Stimulated activated CD4-positive, alpha-beta T cell treated with anti-CD3 and anti-CD28 coated beads, Interleukin-2, amount 100 ng/mL, for 4 hours (primary cell): ENCODE measurements at places on chromosomes 2 and 18.

DNA sequence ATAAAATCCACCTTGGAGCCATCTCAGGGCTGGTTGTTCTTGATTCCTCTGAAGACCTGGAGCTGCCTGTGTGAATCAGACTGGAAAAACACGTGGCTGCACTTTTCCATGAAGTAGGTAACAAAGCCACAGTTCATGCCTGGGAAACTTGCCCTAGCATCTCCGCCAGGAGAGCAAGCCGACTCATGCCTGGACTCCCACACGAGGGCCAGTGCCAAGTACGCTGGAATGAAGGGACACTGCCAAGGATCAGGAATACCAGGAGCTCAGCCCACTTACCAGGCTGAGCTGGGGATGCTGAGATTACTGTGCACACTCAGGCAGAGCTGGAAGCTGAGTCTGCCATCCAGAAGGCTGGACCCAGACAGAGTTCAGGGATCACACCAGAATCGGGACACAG, 10.9 kb upstream of the FHL2 start:
- no peak for DNase-seq

GRCh38 chr18:62610701-62611411, 88.0 kb downstream of the ZCCHC2 start:
- no peak for DNase-seq

DNA sequence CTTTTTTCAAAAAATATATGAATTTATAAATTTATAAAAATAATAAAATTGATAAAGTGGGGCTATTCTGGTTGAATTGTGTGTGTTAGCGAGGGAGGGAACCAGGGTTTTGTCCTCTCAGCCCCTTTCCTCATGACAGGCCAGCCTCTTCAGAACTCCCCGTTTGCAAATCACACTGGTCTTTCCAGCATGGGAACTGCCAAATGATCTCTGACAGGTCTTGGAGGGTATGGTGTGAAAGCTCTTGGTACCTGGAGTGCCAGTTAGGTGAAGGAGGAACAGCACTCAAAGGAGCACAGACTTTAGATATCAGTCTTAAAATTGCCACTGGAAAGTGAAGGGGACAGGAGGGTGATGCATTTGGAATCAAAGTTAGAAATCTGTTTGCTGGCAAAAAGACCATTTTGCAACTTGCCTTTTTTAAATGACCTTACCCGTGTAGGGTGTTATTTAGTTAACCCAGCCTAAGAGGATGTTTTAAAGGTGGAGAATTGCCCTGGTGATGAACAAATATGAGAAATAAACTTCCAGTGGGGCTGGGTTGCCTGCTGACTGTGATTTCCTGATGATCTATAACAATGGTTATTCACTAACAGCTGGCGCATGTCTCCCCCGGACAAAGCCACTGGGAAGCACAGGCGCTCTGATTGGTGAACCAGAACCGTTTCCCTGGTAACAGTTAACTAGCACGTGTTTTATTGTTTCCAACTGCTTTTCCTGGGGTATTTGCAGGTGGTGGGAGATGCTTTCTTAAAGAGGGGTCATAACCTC, 85.3 kb upstream of the EFEMP1 start:
- DNase-seq, result no peak

GRCh38 chr2:85282914-85283313, 44.9 kb downstream of the TGOLN2 start:
- DNase-seq, result no peak

GRCh38 chr2:29113891-29114321, 1.3 kb upstream of the CLIP4 start:
- DNase-seq, result no peak

GRCh38 chr2:212330263-212330662, 208.3 kb downstream of the ERBB4 start:
- DNase-seq, result no peak

GRCh38 chr2:10267551-10268465, 34.9 kb upstream of the HPCAL1 start:
- DNase-seq, result no peak

DNA sequence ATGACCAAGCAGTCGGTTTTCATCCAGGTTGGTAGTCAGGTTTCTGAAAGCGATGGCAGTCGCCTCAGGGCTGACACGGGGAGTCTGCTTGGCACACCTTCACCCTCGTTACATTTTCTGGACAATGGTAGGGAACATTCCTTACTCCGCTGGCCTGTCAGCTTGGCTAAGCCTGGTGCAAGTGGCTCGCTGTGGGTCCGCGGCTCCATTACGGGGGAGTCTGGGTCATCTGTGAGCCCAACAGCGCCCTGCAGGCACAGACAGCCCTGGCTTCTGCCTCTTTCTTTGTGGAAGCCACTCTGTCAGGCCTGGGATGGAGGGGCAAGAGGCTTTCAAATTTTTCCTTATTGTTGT, 95.6 kb downstream of the HDAC4 start:
- DNase-seq, result no peak

DNA sequence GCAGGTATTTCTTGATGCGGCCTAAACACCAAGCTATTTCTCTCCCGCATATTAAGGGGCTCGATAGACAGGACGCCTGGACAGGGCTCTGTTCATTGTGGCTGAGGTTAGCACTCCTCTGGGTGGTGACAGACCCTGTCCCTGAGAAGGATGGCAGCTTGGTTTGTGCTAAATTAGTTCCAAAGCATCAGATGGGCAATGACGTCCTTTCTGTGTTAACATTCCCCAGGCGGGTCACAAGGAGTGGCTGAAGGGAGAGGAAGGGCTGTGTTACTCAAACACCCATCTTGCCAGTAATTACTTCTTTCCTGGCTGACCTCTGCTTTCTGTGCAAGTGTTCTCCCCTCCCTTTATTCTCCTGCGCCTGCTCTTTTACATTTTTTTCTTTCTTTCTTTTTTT, 75.0 kb downstream of the TMEM247 start:
- no peak for DNase-seq

GRCh38 chr18:42780171-42780570, 335.3 kb downstream of the RIT2 start:
- no peak for DNase-seq

- DNase-seq, result peak; percentile 9
Measured at GRCh38 chr2:144350151-144350802, 169.6 kb downstream of the ZEB2 start.

- no peak for DNase-seq
Measured at GRCh38 chr2:45804987-45805755, 153.7 kb downstream of the PRKCE start.

GRCh38 chr2:393711-394696, 106.1 kb upstream of the ALKAL2 start:
- DNase-seq, result peak; percentile 38

DNA sequence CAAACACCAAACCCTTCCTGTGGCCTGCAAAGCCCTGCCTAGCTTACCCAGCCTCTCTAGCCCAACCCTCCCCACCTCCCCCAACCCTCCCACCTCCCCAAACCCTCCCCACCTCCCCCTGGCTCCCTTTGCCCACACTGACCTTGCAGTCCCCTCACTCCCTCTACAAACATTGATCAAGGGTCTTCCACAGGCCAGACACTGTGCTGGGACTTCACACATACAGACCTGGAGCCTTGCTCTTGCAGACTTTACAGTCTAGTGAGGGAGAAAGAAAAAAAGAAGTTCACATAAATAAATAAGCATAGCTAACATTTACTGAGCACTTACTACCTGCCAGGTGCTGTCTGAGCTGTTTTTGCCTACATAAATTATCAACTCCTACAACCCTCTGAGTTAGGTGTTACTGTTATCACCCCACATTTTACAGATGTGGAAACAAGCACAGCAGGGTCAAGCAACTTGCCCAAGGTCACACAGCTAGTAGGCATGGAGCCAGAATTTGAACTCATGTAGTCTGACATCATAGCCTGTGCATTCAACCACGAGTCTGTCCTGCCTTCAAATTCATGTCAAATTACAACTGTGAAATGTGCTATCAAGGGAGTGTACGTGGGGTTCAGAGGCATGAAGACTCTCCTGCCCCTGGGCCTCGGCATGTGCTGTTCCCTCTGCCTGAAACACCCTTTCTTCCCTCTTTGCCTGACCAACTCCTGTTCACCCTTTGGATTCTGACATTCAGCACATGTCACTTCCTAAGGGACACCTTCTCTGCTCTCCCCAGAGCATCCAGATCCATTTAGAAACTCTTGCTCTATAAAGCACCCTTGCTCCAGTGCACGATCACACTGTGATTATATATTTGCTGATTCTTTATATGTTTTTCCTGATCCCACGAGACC, 209.9 kb downstream of the TNS1 start:
- DNase-seq, result no peak

DNA sequence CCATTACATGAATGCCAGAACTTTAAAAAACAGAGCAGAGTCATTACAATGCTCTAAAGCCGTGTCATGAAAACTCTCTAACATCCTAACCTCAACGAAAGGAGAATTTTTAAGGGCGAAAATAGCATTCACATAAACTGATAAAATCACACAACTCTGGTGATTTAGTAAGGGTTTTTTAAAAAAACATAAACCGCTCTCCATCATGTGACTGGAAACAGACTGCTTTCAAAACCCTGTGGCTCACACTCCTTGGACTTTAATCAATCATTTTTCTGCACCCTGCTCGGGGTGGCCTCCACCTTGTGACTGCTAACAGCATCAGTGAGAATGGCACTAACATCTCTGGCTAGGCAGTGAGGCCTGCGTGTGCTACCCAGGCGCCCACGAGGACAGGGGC, 12.1 kb downstream of the DOCK10 start:
- DNase-seq, result no peak

DNA sequence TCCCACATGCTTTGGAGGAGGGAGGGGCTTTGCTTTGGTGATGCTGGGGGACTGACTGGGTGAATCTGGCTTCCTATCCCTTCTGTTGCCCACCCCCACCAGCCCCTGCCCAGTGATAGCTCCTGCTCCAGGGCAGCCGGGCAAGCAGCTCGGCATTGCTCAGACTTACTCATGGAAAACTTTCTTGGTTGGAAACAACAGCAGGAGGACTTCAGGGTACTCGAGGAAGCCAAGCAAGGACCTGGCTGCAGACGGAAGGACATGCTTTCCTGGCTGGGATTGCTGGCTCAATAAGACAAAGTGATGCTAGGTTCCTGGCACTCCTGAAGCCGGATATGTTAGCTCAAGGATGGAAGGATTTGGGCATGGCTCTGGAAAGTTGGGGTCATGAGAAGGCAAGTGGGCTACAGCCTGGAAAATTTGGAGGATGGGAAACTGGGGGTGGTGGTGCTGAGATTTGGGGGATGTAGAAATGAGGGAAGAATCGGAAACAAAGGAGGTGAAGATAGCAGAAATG, 3.1 kb downstream of the SPEG start:
- DNase-seq, result no peak

- no peak for DNase-seq
Measured at GRCh38 chr2:197547163-197547900, 31.5 kb downstream of the MOB4 start.

- no peak for DNase-seq
Measured at GRCh38 chr2:166088634-166089033, 39.2 kb downstream of the SCN1A start.
